ENCODE measurements at places on chromosomes 2 and 18.

GRCh38 chr2:159086342-159086741, 117.9 kb downstream of the TANC1 start:
- DNase-seq, result no peak

- DNase-seq, result no peak
Observed at GRCh38 chr2:23609254-23609653, 224.3 kb downstream of the KLHL29 start.

GRCh38 chr18:65464361-65464760, 286.5 kb upstream of the CDH7 start:
- DNase-seq, result no peak

GRCh38 chr2:69943843-69944525, 17.4 kb downstream of the ASPRV1 start:
- DNase-seq, result no peak

- no peak for DNase-seq
Observed at GRCh38 chr2:176128982-176129796, at the start of gene HOXD8. Gene HOXD8, plus strand, starts transcription at chr2:176129705. Its CDS starts 662 bp downstream, at chr2:176130367.

GRCh38 chr2:126661702-126662500, 5.9 kb downstream of the GYPC start:
- DNase-seq, result no peak

GRCh38 chr18:6855767-6856166, 126.3 kb downstream of the ARHGAP28 start:
- no peak for DNase-seq

DNA sequence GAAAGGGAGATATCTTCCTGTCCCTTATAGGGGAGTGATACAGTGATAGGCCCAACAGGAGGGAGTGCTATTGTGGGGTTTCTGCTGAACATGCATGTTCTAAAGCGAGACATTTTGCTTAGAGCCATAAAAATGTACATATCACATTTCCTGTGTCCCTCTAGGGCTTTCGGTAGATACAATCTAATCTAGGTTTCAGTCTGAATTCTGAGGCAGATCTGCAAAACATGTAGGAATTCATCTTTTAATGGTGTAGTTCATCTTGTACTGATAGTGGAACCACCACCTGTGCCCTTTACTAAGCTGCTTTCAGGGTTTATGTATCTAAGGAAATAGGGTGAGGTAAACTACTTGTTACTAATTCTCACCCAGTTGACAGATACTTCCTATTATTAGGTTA, 73.8 kb downstream of the SPTBN1 start:
- DNase-seq, result no peak

DNA sequence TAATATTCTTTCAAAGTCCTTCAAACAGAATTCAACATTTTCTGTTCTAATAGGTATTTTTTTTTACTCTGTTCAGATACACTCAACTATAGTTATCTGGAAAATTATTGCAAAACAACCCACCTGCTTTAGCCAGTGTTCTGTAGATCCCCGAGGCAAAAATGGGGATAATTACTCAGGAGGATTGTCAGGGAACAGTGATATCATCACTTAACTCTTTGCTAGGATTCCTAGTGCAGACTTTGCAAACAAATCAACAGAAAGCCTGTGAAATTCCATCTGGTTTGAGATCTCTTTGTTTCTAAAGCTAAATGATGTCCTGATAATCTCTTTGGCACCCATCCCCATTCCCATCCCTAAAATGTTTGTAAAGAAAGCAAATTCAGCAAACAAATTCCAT, 413.6 kb upstream of the MEIS1 start:
- DNase-seq, result no peak

DNA sequence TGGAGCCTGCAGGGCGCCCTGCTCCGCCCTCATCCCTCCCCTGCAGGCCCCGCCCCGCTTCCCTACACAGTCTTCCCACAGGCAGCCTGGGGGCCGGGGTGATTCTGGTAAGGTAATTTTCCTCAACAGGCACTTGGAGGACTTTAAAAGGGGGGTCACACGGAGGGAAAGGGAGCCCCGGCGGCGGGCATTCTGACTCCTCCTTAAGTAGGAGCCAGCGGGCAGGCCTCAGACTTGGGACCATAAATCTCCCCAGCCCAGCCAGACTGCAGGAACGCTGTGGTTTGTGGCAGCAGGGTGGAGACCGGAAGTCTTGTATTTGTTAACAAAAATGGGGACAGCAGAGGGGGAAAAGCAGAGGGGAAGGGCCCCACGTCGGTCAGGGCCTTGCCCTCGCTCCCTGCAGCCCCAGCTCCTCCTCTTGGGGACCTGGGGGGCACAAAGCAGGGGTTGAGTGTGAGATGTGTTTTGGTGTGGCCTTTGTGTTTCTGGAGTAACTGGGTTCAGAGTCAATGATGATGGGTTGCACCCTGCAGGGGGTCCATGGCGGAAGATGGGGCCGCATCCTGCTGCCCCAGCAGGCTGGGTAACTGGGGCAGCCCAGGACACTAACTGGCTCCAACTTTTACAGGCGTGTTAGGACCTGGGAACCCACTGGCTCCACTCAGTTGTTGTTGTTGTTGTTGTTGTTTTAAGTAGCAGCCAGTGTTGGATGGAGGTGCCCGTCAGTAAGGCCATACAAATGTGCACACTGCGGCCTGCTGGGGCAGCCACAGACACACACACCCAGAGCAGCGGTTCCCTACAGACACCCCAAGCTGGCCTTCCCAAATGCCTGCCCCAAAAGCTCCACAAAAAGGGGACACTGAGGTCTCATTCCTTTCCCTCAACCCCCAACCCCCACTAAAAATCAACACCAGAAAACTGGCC, 27.7 kb downstream of the SMAD7 start:
- no peak for DNase-seq

DNA sequence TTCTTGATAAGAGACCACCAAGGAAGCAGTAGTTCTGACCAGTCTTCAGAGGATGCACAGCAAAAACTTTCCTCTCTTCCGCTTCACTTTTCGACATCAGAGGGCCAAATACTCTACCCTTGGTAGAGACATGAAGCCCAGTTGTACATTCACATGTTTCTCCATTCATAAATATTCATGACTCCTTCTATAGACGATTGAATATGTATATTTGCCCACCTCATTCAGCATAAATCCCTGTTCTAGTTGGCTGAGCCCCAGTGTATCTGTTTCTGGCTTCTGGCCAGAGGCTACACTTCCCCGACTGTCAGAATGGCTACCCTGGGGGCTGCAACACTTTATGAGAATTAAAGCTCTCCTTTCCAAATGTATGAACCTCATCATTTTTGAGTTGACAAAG, 258.5 kb downstream of the ASXL3 start:
- DNase-seq, result no peak

- no peak for DNase-seq
Observed at GRCh38 chr18:58105206-58105887, 61.3 kb downstream of the NEDD4L start.

GRCh38 chr18:76619261-76619620, 124.2 kb upstream of the ZNF516 start:
- no peak for DNase-seq

GRCh38 chr18:76528477-76529432, 33.7 kb upstream of the ZNF516 start:
- no peak for DNase-seq

GRCh38 chr18:40939656-40940515, 1015.1 kb upstream of the PIK3C3 start:
- DNase-seq, result no peak

DNA sequence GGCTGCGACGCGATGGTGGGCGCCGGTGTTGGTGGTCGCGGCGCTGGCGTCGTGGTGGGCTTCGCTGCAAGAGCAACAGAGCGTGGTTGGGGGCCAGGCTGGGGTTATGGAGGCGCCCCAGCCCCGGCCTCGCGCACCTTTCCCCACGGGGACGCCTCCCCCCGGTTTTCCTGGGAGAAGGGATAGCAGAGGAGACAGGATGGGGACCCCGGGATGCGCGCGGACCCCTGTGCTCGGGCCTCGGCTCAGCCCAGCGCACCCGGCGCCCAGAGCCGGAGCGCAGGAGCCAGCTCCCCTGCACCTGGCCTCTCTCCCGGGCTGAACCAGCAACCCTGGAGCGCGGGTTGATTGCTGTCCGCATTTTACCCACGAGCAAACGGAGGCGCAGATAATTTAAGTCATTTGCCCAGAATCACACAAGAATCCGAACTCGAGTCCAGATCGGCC, 1.0 kb downstream of the CD8A start:
- DNase-seq, result no peak

GRCh38 chr2:133824869-133825268, 256.6 kb upstream of the NCKAP5 start:
- no peak for DNase-seq

- DNase-seq, result no peak
Observed at GRCh38 chr2:134432435-134432883, 178.6 kb downstream of the MGAT5 start.

DNA sequence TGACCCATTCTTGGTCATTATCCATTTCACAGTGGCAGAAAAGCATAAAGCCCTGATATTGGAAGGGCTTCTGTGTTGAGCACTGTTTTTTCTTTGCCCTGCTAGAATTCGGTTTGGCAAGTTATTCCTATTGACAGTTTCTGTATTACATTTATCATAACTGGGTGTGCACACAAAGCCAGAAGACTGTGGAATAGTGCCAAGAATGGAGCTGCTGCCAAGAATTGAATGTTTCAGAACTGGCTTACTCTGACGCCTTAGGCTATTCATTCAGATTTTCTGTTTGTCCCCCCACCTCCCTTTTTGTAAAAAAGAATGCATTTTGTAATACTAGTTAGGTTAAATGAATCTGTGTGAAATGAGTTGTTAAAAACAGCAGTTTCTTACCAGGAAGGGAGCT, 12.7 kb downstream of the KDM3A start:
- DNase-seq, result no peak

DNA sequence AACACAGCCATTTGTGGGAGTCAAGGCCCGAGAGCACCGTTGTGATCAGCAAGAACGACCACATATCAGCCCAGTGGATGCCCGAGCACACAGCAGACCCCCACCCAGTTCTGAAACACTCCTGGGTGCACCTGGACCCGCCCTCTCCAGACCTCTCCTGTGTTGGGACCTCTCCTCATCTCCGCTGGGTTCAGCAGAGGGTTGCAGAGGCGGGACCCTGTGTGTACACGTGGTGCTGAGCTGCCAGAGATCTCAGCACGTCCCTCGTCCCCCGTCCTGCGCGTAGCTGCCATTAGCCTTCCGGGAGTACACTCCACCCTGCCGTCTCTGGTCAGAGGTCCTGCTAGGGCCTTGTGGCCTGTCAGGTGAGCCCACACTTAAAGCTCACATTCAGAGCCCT, 51.7 kb downstream of the ADI1 start:
- DNase-seq, result no peak

- DNase-seq, result no peak
Observed at GRCh38 chr2:196262606-196263005, 91.2 kb upstream of the STK17B start.

- no peak for DNase-seq
Observed at GRCh38 chr2:80748592-80748991, 444.0 kb upstream of the LRRTM1 start.

GRCh38 chr2:86275384-86275799, 62.0 kb downstream of the REEP1 start:
- DNase-seq, result no peak

DNA sequence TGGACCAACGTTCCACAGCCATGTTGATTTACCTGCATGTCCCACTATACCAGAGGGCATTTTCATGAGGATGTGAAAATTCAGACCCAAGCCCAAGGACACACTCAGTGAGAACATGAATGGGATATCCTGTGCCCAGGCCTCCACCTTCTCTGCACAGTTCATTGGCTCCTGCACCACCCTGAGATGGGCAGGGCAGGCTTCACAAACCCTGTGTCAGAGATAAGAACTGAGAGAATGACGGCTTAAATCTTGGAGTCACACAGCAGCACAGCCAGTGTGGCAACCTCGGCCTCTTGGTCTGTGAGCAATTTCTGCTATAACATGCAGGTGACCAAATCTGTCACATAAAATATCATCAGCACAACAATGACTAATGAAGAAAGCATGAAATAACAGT, 71.9 kb downstream of the UXS1 start:
- DNase-seq, result no peak

DNA sequence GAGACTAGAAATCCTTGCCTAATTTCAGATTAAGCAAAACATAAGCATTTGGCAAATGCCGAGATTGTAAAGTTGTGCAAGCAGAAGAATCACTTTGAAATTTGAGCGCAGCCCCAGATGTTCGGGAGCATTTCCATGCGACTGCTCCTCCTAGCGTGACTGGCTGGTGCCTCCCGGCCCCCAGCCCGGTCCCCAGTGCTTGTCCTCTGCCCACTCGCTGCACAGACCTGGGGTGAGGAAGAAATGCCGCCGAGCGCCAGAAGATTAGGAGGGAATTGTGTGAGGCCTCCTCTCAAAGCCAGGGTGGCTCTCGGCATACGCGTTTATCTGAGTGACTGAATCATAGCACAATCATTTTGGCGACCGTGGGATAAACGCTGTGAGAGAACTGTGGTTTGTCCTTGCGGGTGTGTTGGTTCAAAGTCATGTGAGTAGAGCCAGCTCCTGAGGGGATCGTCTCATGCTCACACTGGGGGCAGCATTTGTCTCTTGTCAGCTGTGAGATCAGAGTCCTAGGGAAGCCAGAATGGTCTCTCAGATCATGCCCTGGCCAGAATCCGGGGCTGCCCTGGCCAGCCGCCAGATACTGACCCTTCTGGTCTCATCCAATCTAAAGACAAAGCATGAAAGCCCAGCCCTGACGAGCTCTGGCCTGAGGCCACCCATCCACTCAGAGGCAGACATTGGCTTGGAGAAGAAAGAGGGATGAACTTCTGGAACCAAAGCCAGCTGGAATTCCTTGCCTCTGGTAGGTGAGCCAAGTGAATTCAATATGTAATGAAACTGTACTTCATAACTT, 189.3 kb downstream of the SH3RF3 start:
- no peak for DNase-seq

DNA sequence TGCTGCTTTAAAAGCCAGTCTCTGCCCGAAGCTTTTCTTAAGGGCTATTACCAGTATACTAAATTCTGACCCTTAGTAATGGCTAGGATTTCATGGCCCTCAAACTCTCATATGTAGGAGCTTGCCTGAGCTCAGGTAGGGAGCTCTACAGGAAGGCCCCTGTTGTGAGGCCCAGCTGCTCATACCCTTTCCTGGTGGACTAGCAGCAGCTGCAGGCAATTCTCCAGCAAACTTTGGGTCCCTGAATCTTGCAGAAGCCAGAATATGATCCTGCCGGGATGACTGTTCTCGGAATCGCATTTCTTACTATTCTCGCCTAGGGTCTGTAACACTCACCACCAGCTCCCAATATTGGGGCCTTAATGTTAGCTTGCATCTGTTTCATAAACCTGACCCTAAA, 106.4 kb upstream of the SERTAD2 start:
- no peak for DNase-seq

- DNase-seq, result peak; percentile 77
Observed at GRCh38 chr2:221573430-221574230, 1.5 kb upstream of the EPHA4 start.
